ENCODE measurements at places on chromosomes 1 and 21.

DNA sequence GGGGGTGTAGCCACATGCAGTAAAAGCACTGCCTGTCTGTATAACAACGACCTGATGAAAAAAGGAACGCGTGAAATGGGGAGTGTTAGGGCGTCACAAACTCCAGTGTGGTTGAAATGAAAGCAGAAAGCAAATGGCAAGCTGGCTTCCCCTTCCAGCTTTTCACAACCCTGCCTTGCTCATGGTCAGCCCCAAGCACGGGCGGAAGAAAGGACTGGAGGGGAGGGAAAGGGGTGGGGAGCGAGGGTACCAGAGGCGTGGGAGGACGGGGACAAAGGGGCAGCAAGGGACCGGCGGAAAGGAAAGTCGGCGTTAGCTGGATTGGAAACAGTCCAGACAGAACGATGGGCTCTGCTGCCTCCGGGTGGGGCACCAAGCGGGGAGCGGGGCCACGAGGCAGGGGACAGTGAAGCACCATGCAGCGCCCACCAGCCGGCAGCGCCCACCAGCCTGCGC is 9.6 kb downstream of the VPS26C start:
- no peak for DNase-seq

- no peak for DNase-seq
These were observed 107.2 kb downstream of the KCNK1 start for GRCh38 chr1:233721004-233721595.

DNA sequence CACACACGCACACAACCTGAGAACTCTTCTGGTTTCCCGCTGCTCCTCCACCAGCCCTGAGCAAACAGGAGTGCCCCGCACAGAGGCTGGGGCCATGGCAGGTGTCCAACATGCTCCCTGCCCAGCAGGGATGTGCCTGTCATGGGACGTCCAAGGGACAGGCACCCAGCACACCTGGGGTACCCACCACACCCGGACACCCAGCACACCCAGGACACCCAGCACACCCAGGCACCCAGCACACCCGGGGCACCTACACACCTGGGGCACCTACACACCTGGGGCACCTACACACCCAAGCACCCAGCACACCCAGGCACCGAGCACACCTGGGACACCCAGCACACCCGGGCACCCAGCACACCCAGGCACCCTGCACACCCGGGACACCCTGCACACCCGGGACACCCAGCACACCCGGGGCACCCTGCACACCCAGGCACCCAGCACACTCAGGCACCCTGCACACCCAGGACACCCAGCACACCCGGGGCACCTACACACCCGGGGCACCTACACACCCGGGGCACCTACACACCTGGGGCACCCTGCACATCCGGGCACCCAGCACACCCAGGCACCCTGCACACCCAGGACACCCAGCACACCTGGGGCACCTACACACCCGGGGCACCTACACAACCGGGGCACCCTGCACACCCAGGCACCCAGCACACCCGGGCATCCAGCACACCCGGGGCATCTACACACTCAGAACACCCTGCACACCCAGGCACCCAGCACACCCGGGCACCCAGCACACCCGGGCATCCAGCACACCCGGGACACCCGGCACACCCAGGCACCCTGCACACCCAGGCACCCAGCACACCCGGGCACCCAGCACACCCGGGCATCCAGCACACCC is 37.9 kb downstream of the UBE2G2 start:
- no peak for DNase-seq

DNA sequence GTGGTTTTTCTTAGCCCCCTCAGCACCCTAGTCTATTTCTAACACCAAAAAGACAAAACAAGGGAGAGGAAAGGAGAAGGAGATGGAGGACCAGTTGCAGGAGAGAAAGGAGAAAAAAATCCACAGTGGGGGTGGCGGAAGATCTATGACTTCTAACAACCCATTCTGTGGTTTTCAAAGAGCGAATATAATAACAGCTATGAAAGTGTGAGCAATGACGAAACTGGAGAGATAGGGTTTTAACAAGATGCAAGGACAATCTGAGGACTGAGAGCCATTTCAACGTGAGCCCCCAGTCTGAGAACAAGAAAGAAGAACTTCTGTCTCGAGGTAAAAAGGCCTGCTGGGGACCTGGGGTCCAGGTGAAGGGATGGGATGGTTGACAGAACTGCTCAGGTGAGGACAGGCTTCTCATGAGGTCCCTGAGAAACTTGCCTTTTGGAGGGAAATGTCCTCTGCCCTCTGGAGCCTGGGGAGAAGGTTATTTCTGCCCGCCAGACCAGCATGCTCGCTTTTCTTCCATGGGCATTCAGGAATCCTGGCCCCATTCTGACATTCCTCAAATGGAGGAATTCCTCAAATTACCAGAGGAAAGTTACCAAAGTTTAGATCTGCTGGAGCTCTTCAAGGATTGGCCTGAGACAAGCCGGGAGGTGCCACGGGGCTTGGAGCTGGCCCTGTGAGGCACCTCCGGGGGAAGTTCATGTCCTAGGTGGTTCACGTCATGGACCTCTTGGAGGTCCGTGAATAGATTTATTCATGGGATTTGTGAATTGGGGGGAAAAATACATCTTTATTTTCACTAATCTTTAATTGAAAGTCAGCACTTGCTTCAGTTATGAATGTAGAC is at the start of gene CD160:
CD160 (plus strand) TSS at position 270 of the 850 bp plus-strand sequence. CDS start 8,829 bp downstream, outside the sequence.
- DNase-seq = no peak

DNA sequence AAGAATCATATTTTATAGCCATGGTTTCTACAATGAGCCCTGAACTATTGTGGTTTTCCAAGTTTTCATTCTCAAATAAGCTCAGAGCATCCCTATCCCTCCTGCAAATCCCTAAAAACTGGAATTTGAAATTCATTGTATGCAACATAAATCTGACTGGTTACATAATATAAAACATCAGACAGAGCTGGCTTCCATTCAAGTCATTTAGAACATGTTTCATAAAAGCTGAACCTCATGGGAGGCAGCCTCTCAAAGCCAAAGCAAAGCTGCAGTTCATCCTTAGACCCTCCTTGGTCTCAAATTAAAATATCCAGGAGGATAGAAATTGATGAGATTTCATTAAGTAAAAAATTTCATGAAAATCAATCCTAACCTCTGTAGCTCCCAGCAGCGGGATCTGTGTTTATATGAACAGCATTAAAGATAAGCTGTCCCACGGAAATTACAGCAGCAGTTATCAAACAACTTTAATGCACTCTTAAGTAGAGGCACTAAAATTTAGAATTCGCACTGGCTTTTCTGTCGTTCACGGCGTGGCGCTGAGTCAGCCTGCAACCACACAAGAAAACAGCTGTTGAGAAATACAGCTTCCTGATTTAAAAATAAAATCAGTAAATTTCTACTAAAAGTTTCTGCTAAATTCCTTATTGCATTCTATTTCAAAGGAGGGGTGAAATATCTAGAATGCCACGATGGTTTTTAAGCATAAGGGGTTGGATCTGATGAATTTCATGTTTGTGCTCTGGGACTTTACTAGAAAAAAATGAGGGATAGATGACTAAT is 99.9 kb upstream of the TIAM1 start:
- DNase-seq = no peak

DNA sequence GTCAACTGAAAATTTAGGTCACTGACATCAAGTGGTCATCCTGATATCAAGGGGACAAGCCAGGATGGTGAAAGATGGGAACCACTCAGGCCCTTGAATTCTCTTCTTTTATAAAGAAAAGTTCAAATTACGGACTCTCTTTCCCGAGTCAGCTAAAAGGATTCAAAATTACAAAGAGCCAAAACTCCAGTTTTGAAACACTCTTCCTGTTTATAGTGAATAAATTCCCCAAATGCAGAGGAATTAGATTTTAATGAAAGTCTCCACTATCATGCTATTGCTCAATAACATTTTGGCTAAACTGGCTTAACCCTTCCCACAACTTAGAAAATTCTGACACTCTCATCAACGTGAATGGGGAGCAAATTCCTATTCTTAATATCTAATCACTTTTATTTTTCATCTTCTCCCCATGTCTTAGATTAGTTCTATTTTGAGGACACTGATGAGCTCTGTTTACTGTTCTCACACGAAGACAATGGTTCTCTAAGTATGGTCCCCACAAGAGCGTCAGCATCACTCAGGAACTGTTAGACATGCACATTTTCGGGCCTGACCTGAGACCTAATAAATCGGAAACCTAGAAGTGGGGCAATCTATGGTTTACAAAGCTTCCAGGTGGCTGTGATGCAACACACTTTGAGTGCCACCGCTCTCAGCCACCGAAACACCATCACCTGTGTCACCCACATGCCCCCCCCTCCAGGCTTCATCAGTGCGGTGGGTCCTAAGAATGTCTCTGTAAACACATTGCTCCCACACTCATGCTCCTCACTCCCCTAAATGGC is 64.4 kb upstream of the TIAM1 start:
- DNase-seq = no peak

- no peak for DNase-seq
These were observed 13.8 kb downstream of the GPATCH2 start for GRCh38 chr1:217617126-217617525.

DNA sequence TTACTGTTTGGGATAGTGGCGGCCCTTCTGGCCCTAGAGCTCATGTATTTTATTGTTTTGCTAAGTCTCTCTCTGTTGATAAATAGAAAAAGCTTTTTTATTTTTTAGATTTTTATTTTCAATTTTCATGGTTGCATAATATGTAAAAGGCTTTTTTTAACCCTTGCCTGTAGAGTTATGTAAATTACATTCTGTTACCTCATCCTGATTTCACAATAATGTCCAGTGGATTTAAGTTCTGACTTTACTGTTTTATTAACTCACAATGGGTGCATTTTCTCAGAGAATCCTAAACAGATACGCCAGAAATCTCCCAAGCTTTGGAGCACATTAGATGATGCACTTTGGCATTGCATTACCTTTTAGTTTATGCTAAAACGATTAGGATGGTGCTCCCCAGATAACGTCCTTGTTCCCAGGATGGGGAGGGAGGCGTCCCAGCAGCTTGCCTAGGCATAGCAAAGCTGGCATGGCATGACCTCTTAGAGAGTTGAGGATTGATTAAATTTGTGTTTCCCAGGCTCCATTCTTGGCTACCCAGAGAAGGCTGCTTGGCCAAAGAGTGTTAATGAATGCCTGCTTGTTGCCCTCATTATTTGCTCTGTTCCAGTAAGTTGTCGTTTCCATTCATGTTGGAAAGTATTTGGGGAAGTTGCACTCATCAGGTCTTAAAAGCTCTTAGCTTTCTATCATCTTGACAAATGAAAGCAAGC is 17.1 kb downstream of the UTP25 start:
- DNase-seq = no peak

Data from T-helper 22 cell (primary cell).